Renal cortex interstitium (tissue), 15 donors: ENCODE measurements at places on chromosomes 7 and 10. TPM values are rescaled to one million over a fixed set of nuclear protein-coding genes. Genes with fewer than 3 reads are reported as not detected.
A peak's percentile ranks its signal among the peaks of the same experiment; 100 is the strongest.

DNA sequence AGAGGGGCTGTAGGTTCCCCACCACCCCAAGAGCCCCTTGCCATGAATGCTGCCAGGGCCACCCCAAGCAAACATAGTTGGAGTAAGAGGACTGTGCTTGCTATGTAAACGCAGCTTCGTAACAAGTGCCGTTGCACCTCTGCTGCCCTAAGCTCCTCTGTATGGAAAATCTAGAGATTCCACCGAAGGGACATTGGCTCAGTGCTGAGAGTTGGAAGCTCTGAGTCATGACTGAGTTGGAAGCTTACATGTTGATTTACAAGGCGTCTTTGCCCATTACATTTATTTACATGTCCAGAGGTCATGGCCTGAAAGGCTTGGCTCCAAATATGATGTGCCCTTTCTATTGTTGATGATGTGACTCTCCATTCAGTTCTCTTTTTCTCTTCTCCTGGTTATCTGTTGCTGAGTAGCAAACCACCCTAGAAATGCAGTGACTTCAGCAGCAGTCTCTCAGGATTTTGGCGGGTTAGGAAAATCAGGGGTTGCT is 233.1 kb upstream of the TCF7L2 start:
- no peak for DNase-seq

HPS6 gene
- polyA plus RNA-seq = 10.3 TPM

DNA sequence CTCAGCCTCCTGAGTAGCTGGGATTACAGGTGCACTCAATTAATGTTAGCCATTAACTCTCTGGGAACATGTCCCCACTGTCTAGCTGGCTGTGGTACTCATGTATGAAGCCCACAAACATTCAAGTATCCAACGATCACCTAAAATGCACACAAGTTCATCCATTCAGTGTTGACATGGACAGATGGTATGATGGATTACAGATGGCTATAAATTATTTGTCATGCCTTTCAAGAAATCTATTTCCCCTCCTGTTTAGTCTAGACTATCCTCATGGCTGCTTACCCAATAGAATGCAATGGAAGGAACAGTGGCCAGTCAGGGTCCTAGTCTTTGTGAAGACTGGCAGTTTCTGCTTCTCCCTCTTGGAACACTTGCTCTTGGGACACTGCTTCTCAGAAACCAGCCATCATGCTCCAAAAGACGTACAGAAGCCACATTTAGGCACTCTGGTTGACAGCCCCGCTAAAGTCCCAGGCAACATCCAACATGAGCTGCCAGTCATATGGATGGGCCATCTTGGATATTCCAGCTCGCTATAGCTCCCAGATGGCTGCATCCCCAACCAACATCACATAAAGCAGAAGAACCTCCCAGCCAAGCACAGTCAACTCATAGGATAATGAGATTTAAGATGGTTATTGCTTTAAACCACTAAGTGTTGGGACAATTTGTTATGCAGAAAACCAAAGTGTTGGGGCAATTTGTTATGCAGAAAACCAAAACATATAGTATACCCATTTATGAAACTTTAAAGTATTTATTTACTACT is 33.1 kb downstream of the MYL10 start:
- no peak for DNase-seq

GRCh38 chr7:124031919-124032318 is 948 bp downstream of the TMEM229A start:
- peak; percentile 1 for DNase-seq

- DNase-seq = no peak
Measured at GRCh38 chr7:132544999-132545398, 31.3 kb downstream of the PLXNA4 start.

DNA sequence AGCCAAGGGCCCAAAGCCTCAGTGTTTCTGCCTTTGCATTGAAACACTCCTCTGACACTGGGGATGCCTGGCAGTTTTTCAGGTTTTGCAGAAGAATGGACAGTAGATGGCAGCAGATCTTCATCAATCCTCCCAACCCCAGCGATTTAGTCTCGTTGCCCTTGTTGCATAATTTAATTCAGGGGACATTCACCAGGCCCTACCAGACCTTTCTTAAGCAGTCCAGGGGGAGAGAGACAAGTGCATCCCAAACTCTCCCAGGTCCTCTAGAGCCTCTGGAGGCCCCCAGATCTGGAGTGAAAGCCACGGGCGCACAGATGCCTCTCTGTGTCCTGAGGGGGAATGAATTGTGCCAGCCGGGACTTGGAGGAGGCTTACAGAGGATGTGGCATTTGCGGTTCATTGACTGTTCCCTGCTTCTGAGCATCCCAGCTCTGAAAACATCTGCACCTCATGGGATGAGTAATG is 29.6 kb downstream of the MINDY4 start:
- peak; percentile 69 for DNase-seq

GRCh38 chr10:25912866-25913265 is 21.2 kb upstream of the MYO3A start:
- DNase-seq = no peak

GRCh38 chr10:110711382-110711781 is 67.2 kb downstream of the RBM20 start:
- no peak for DNase-seq
